Activated naive CD4-positive, alpha-beta T cell (primary cell): ENCODE measurements at places on chromosomes 11 and 22.

- DNase-seq = no peak
Measured at GRCh38 chr11:123221096-123221561, 26.1 kb upstream of the CLMP start.

GRCh38 chr22:19358195-19358594 is 66.7 kb upstream of the CLTCL1 start:
- no peak for DNase-seq

DNA sequence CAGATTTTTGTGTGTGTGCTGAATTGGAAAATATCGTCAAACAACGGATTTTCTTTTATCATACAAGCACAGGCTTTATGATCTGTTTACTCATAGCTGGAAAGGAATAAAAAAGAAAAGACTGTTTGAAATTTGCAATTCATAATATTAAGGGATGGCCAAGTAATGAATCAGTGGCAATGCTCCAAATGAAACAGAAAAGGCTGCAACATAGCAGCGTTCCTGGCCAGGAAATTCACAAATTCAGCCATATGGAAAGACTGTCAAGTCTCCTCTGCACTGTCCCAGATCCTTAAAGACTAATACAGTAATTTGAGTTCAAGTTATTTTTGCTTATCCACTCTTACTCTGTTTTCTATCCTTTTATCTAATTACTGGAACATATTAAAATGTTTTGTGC is 98.2 kb downstream of the MSANTD4 start:
- DNase-seq = no peak

DNA sequence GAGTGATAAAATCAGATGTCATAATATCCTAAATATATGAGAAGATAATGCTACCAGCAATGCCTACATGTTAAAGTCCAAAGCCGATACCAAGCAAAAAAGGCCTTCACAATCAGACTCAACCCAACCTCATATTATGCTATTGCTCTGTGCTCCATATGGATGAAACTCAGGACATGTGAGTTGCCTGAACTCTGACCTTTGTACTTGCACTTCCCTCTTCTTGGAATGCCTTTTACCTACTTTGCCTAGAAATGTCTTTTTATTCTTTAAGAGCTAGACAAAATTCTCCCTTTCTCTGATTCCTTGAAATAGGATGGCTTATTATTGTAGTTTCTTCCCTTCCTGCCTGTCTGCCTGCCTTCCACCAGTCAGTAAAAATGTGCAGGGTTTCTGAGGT is 954.7 kb upstream of the CCDC90B start:
- DNase-seq = no peak

- no peak for DNase-seq
Measured at GRCh38 chr22:37565830-37566229, 5.5 kb downstream of the CDC42EP1 start.

DNA sequence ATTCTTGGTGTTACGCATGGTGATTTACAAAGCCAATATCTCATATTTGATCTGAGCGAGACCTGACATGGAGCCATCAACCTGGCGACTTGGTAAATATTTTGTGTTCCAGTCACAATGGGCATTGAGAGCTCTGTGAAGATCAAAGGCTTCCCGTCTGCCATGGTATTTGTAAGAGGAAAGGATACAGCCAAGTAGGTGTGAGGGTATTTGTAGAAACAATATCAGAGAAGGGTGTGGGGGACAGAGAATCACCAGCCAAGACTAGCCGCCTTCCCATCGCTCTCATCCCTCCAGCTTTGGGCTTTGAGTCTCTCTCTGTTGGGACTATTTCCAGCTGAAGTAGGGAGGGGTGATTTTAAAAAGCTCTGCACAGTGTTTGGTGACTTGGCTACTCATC is 173.4 kb upstream of the BDNF start:
- no peak for DNase-seq

DNA sequence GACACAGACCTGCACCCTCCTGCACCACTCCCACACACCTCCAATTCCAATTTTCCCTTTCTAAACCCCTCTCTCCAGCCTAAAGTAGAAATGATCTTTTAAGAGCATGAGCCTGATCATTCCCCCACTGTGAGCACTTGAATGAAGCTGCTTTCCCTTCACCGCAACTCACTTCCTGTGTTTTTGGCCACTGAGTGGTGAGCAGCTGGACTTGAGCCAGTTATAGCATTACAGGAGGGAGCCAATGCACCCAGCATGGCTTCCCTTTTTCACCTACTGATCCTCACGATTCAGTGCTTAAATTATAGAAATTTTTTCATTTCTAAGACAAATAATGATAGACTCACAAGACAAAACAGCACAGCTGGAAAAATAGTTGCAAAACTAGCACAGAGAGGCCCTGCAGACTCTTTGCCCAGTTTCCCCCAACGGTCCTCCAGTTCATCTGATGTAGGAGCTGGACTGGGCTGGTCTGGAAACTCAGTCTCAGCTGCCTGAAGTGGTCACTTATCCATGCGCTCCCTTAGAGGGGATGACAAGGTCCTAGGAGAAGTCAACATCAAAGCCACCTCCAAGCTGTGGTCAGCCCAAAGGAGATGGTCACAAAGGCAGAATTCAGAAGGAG is 9.7 kb upstream of the APOL4 start:
- DNase-seq = no peak

DNA sequence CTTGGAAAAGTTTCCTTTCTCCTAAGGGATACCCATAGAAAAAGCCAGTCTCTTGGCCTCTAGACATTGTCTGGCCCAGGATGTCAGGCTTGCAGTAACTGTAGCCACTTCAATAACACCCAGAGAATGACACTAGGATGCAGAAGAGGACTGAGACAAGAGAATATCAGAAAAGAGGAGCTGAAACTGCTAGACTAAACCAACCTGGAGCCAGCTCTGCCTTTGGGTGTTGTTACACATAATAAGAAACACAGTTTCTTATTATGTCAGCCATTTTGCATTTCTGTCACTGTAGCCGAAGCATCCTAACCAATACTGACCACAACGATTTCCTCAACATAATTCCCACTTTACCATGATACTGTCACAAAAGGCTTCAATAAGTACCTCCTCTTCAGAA is 72.2 kb upstream of the RCN1 start:
- DNase-seq = no peak

- DNase-seq = no peak
Measured at GRCh38 chr11:76615950-76616349, 54.6 kb downstream of the LRRC32 start.

GRCh38 chr11:12125609-12126149 is 15.3 kb downstream of the MICAL2 start:
- DNase-seq = no peak

- no peak for DNase-seq
Measured at GRCh38 chr11:43942662-43943371, 380 bp downstream of the C11orf96 start.

DNA sequence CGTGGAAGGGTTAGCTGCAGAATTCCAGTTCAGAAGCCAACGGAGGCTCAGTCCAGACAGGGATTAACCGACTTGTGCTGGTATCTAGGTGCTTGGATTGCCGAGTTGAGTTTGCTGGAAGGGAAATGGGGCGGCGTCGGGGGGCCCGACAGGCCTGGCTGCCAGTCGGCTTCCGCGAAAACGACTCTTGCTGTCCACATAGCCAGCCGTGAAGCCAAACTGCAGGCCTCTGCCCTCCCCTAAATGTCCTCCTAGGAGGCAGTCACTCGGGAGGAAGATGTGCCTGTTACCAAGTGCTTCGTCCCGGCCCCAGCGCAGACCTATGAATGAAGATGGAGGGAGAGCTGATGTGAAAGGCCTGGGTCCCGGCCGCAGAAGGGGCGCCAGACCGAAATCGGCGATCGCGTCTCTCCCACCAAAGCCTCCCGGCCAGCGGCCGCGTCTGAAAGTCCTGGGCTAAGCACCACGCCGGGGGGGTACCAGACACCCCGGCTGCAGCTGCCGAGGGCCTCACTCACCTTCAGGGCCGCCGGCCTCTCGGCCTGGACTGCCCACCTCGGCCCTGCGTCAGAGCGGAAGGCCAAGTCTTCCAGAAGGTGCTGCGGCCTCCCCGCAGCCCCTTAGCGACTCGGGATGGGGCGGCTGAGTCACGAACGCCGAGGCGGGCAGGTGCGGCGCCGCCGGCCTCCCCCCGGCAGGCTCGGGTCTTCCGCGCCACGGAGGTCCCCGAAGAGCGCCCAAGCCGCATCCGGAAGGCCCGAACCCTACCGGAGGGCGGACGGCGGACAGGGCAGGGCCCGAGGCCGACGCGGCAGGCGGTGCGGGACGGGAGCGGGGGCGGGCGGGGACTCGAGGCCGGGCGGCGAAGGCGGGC is 7.5 kb downstream of the DPAGT1 start:
- DNase-seq = peak; percentile 51

DNA sequence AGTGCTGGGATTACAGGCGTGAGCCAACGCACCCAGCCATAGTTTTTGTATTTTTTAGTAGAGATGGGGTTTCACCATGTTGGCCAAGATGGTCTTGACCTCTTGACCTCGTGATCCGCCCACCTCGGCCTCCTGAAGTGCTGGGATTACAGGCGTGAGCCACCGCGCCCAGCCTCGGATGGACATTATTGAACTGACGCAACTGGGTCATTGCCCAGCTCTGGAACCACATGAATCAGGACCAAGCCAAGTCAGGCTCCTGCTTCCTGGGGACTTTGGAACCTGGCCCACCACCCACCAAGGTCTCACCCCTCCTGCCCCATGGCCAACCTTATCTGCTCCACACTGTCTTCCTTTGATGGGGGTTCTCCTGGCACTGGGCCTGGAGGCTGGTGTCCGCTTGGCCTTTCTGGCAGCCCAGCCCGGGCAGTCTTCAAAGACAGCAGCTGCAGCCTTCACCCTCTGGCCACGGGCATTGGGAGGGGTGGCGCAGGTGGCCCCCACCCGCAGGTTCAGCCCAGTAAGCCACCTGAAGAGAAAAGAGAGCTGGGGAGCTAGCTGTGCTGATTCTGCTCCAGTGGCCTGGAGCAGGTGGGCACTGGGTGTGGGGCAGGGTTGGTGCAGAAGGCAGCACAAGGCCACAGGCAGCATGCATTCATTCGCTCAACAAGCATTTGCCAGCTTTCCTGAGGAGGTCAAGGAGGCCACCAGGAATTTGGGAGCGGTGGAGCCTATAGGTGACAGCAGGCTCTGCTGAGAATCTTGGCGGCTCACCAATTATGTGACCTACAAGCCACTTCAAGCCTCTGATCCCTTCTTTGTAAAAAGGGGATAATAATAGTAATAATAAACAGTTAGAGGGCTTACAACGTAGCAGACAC is 5.7 kb downstream of the CHADL start:
- no peak for DNase-seq

DNA sequence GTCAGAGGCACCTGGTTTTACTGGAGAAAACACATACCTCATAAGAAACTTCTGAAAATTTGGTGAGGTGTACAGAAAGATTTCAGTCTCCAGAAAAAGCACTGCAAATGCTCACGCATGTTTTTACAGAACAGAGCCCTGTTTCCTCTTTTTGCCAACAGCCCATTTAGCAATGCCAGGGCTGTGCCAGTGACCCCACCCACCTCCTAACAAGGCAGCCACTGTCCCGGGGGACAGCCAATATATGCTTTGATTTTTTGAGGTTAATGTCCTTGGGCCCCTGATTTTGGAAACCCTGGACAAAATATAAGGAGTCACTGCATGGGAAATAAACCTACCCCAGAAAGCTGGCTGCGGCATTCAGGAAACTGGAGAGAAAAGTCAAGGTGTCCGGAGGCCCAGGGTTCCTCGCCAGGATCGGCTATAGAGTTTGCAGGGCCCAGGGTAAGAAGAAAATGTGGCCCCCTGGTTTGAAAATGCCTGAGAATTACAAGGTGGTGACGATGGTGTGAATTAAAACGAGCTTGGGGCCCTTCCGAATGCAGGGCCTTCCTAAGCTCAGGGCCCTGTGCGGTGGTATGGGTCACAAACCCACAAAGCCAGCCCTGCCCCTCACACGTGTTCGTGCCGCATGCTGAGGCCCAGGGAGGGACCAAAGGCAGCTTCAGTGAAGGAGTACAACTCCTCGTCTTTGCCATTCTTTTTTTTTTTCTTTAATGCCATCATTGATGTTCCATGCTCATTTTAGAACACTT is 71.1 kb upstream of the WNT7B start:
- no peak for DNase-seq

DNA sequence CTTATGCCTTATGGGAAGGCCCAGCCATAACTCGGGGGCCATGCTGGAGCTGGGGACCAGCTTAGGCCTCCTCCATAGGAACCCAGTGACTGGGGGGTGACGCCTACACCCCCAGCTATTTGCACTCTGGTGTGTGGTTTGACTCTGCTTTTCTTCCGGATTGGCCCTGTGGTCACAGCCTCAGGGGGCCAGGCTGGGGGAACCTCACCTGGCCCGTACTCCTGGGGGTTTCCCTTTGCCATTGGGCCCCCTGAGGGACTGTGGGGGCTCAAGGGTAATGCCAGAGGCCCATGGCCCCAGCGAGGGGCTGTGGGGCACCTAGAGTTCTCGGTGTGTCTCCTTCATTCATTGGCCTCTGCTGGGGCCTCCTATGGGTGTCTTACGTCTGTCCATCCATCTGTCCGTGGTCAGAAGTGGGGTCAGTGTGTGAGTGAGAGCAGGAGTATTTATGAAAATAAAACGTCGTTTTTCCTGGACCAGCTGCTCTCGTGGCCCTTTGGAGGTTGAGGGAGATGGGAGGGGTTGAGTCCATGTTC is 6.3 kb upstream of the SH3BP1 start:
- DNase-seq = no peak

DNA sequence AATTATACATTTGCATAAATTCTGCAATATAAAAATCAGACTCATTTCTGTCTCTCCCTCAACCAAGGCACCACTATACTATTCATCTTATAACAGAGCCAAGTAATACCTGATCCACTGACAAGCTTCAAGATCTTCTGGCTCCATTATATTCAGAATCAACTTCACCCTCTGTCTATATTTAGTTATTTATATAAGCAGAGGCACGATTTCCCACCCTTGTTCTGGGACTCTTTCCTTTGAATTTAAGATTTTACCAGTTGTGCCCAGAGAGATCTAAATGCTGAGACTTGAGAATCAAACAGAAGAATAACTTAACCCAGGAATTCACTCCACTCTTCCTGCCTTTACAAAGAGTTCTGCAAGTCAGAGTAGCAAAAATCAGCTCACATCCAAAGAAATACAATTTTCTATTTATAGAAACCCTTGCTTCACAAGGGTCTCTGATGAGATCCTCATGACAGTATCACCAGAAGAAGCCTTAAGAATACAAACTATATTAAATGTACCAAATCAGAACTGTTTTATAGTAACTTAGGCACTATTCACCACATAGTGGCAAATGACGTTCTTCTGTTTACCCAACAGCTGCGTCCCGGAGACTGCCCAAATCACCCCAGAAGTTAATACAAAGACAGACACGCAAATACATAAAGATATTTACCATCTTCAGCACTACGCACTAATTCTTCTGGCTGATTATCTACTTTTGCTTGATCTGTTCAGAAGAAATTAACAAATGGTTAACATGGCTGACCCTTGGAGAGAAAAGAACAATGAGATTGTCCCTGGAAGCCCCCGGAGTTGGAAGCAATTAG is 32.3 kb upstream of the CCDC89 start:
- DNase-seq = no peak
